Hippocampal formation (tissue), 2 donors: ENCODE measurements at places on chromosomes 5 and 9.

- no peak for DNase-seq
Measured at GRCh38 chr5:43207601-43208000, 15.6 kb downstream of the NIM1K start.

DNA sequence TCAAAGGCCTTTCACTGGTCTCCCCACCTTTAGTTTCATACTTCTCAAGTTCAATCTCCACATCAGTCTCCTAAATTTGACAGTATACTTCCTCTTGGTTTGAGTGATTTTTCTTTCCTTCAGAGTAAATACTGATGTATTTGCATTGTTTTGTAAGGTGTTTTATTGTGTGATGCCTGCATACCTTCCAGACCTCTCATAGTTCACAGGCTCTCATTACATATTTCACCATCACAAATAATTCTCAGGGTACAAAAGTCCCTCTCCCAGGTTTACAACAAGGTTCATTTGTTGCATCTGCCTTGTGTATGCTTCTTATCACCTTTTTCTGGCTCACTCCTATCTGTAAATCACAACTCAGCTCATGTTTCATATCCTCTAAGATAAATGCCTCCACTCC, 22.2 kb upstream of the TUSC1 start:
- DNase-seq: no peak

- DNase-seq: no peak
Measured at GRCh38 chr9:133950629-133951111, 41.5 kb downstream of the VAV2 start.

DNA sequence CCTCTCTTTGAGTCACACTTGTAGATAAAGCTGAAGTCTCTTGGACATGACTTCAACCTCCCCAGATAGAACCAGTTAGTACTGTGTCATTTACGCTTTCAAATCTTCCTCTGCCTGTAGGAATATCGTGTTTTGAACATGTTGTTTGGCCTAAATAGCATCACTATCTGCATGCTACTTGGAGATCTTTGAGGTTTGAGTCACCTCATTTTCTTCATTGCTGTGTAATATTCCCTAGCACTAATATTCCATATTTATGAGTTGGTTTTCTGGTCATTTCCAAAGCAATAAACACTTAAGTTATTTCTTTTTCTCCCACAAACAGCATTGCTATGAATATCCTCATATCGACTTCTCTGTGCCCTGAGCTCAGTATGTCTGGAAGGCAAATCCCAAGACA, 100.3 kb downstream of the ROR2 start:
- DNase-seq: no peak

GRCh38 chr5:73431204-73431851, 17.2 kb downstream of the FOXD1 start:
- DNase-seq: no peak

GRCh38 chr5:38453921-38454320, 102.5 kb downstream of the LIFR start:
- DNase-seq: no peak

- DNase-seq: no peak
Measured at GRCh38 chr9:123345567-123345955, 10.4 kb upstream of the CRB2 start.

DNA sequence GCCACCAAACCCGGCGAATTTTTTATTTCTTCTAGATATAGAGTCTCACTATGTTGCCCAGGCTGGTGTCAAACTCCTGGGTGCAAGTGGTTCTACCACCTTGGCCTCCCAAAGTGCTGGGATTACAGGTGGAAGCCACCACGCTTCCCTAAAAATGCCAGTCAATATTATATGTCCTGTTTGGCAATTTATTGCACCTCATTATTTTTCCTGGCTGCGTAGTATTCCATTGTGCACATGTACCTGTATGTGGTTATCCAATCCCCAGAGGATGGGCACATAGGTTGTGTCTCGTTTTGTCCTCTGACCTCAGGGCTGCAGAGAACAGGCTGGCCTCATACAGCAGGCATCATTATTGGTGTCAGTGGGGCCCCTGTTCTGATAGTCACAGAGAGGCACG, 181.7 kb downstream of the C9orf50 start:
- DNase-seq: no peak
